ENCODE measurements at places on chromosomes 7 and 10.

- DNase-seq: no peak
Observed at GRCh38 chr7:15527648-15528047, 34.2 kb downstream of the AGMO start.

DNA sequence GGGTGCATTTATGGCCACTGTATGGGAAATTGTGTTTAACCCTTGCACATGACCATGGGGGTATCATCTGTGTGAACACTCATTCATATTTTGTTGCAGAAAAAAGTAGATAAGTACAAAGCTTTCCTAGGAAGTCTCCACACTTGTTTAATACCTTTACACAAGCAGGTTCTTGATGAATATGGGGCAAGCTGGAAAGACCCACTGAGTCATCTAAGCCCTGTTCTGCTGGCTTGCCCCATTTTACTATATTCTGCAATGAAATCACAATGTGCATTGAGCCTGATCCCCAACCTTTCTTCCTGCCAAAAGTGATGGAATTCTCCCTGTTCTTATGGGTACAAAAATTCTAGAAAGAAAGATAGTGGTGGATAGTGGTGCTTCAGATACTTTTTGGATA lies 99.8 kb downstream of the CCDC71L start:
- no peak for DNase-seq

GRCh38 chr7:44191171-44191570 lies 1.9 kb upstream of the GCK start:
- no peak for DNase-seq

DNA sequence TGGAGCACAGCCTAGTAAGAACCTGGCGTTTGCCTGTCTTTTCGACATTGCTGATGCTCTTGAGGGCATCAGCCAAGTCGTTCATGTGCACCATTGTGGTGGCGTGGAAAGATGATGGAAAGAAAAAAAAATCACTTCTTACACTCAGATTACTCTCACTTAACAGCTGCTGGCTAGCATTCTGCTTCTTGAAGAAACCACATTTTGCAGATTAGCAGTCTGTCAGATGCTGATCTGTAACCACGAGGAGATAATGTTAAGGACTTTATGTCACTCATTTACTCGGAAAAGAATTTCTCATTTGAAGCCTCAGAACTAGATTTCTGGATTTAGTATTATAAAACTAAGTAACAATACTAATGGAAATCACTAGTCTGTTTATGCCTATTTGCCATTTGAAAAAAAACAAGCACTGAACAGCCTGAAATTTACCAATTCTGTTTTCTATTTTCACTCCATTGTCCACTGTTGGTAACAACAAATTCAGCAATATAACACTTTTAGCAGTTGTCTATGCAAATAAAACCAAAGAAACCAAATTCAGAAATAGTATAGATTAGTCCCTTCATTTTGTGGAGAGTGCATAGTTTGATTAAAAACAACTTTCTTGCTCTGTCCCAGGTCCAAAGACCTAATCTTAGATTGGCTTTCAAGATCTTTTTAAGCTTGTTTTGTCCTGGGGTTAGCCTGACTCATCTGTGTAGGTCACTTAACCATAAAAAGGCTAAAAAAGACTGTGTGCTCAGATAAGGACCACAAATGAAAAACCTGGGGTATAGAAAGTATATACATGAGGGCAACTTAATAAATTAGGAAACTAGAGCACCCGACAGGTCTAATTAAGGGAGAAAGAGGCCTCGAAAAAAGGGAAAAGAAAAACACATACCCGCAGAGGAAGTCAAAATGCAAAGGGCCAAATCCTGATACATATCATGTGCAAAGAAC lies 67.5 kb downstream of the NT5C2 start:
- DNase-seq: no peak

DNA sequence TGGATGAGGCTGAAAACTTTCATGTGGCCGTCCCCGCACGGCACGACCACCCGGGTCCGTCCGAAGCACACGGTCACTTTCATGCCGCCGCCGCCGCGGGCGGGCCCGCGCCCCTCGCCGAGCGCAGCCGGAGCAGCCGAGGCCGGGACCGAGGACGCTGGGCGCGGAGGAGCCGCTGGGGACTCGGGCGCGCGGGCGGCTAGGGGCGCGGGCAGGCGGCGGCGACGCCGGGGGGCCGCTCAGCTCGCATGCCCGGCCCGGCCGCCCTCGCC lies 247 bp downstream of the PARD3 start:
- no peak for DNase-seq

DNA sequence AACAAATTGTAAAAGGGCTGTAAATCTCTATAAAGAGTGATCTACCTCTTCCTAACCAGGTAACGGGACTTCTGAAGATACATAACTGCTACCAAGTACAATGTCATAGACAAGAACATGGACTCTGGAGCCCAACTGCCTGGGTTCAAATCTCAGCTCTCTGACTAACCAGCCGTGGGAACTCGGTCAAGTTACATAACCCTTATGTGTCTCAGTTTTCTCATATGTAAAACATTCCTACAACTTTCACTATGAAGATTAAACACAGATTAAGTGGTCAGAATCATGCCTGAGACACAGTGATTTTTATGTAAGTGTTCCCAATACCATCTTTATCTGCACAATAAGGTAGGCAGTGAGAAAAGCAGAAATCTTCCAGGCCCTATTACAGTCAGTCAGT lies 52.6 kb downstream of the ITGB1 start:
- no peak for DNase-seq

DNA sequence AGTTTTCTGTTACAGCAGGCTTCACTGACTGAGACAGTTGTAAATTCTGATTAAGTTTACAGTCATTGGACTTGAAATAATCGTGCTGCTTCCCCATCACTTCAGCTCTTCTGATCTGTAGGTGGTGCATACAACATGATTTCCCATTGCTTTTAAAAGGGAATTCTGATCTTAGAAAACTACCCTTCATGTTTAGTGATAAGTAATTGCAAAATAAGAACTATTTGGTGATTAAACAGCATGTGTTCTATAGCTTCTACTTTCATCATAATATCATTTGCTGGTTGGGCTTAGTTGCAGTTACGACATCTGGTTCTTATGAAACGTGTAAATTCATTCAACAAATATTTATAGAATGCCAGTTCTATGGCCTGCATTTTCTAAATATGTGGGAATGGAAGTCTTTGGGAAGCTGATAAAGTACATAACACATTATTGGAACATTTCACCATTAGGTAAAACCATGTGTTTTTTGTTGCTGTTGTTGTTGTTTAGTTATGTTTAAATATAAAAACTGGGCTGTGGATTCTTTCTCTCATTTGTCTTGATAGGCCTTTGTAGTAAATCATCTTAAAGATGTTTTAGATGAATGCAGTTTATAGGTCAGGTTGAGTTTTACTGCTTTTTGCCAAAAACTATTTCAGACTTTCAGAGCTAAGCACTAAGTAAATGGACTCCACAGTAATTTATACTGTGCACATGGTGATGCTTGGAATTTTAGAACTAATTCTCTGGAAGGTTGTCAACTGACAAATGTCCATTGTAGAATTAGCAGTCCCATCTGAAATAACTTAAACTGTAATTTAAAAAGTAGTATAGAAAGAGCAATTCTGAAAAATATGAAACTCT lies 13.1 kb downstream of the GNAI1 start:
- no peak for DNase-seq

DNA sequence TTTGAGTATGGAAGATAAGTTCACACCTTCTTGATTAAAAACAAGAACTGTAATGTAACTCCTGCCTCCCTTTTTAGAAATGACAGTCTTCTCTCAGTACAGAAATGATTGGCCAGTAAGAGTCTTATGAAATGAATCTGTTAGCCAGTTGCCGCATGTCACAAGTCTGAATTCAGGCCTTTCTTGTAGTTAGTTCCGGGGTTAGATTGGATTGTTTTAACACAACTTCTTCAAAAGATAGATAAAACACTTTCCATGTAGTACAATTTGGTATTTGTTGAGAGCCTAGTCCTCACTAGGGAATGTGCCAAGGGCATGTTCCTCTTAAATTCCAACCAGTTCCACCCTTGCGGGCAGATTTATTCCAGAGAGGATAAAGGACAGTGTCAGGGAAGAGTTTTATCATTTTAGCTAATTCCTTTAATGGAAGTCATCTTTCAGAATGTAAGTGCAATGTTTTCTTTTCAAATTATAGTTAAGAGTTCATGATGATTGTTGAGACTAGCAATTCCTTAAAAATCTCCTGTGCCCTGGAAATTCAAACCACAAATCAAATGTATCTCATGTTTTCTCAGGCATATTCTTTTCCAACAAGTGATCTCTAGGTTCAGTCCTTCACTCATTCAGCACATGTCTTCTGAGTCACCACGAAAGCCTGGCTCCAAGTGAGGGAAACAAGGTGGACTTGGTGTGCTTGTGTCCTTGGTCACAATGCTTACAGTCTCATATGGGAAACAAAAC lies 4.1 kb downstream of the FHIP2A start:
- no peak for DNase-seq

DNA sequence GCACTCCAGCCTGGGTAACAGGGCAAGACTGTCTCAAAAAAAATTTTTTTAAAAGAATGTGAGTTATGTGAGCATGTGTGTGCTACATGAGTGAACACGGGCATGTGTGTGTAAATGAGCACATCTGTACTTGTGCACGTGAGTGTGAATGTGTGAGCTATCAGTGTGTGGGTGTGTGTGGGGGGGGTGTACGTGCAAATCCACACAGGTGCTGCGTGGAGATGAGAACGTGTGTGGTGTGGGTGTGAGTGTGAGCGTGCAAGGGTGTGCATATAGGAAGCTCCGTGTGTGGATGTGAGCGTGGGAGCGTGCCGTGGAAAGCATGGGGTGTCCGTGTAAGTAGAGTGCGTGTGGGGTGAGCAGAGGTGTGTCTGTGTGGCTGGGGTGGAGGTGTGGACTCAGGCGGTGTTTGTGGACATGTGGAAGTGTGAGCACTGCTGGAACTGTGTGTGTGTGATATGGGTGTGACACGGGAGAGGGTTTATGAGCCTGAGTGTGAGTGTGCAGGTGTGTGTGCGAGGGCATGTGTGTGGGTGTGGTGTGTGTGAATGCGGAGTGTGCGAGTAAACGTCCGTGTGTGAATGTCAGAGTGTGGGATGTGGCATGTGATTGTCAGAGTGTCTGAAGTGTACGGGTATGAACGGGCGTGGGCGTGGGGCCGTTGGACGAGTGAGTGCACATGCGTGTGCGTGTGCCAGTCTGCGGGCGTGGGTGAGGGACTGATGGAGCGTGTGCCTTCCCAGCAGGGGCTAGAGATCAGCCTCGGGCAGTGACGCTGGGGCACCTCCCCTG lies 45.9 kb upstream of the TNRC18 start:
- no peak for DNase-seq

DNA sequence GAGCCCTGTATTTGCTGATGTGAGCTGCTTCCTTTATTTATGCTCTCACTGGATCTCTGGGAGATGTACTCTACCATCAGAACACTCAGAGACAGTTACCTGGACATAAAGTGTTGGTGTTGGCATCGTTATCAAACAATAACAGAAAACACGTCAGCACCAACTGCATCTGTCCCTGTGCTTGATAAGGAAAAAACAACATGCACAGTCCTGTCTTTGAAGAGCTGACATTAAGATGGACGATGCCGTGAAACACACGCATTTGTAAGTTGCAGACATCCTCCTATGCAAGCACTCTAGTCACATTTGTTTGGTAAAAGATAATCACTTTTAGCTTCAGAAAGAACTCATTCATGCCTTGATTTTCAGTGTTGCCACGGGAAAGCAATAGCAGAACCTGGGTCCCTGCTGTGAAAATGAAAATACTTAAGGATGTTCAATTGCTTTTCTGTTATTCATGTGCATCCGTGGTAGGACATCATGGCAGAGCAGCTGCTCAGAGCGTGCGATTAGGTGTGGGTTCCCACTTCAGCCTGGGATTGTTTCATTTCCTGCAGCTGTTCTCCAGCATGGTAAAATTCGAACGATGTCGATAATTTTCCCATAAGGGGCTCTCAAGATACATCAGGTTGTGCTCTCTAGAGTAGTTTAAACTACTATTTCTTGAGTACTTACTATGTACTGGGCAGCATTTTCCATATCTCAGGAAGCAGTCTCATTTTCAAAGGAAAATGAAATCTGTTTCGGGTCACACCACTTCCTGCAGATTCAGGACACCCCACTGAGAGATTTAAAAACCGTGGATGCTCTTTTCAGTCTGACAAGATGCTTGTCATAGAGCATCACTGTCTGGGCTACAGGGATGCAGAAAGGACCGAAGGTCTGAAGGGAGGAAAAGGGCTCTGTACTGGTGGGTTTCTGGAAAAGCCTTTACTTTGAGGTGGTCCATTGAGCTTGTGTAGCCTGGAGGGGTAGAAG lies 248.7 kb downstream of the CAMK1D start:
- no peak for DNase-seq

DNA sequence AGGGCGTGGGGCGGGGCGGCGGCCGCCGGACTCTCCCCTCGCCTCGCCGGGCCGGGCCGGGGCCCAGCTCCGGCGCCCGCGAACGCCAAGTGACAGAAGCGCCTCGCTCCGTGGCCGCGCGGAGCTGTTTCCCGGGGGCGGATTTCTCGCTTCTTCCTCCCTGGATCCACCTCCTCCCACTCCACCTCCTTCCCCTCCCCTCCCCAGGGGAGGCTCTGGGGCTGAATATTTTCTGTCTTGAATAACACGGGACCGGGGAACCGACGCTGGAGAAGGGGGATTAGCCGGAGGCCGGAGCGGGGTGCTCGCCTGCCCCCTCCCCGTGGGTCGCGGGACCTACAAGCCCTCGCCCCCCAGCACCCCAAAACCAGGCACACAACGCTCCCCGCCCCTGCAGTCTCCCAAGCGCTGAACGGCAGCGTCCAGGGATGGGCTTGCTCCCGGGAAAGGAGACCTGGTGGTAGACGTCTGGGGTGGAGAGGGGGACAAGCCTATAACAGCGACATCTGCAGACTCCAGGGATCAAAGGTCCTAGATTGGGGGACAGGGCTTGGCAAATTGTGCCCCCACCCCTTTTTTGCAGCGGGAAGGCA lies at the start of gene ARHGAP21:
Gene ARHGAP21, minus strand, starts transcription at position 100 of the 593 bp plus-strand sequence. CDS start 1,988 bp downstream, outside the sequence.
- no peak for DNase-seq

GRCh38 chr7:45145881-45146280 lies 11.7 kb upstream of the RAMP3 start:
- DNase-seq: no peak

DNA sequence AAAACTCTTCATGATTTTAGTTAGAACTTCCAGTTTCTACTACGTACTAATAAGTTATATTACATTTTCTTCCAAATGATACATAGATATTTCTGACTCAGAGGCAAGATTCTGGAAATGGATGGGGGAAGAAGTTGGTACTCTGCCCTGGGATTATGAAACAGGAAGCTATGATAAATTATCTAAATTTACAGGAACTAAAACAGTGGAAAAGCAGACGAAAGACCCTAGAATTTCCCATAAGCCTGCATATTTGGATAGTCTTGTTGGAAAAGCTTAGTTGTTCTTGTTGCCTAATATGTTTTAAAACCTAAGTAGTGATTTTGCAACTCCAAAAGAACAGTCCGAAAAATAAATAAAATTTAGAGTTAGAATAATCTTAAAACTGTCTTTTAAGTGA lies 21.8 kb downstream of the CFAP69 start:
- DNase-seq: no peak

- no peak for DNase-seq
Observed at GRCh38 chr10:48700493-48700892, 15.8 kb downstream of the WDFY4 start.

Measured in activated CD4-positive, CD25-positive, alpha-beta regulatory T cell (primary cell).